KBM-7 (cell line): ENCODE measurements at places on chromosomes 1 and 21.

- no peak for DNase-seq
These were observed 88.2 kb downstream of the RABGAP1L start for GRCh38 chr1:174247472-174247871.

- DNase-seq: no peak
These were observed 39.7 kb downstream of the NKAIN1 start for GRCh38 chr1:31199949-31200348.

- no peak for DNase-seq
These were observed 45.6 kb upstream of the GADD45A start for GRCh38 chr1:67639361-67639760.

DNA sequence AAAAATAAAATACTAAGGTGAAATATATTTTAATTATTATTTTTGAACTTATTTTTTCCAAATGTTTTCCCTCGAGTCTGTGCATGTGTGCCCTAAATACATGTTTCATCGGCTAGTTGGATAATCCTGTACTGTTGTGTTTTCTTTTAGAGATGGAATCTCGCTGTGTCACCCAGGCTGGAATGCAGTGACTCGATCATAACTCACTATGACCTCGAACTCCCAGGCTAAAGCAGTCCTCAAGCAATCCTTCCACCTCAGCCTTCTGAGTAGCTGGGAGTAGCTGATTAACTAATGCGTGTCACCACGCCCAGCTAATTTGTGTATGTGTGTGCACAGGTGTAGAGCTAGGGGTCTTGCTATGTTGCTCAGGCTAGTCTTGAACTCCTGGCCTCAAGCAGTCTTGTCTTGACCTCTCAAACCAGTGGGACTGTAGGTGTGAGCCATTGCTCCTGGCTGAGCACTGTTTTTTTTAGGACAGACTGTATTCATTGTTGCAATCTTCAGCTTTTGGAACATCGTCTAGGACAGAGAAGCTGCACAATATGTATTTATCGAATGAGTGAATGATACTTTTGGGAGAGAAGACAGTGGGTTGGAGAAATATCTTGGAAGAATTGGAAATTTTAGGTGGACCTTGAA, 4.8 kb upstream of the TMCO1 start:
- no peak for DNase-seq

DNA sequence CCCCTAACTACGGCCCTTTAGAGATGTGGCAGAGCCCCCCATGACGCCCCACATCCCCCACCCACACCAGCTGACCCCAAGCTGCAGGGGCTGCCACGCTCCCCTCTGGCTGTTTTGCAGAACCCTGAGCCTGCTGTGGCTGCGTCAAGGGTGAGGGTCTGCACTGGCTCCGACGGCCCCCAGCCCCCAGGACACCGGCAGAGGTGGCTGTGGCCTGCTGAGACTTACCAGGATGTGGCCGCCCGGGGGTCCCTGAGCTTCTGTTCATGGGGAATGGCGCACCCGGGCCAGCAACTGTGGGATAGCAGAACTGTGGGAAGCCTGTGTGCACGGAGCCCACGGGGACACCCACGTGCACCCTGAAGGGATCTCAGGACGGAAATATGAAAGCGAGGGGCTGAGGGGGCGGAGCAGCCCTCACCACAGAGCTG, 12.8 kb upstream of the RNF223 start:
- no peak for DNase-seq
